Ovary (tissue), 10 donors: ENCODE measurements at places on chromosomes 12 and 14.

DNA sequence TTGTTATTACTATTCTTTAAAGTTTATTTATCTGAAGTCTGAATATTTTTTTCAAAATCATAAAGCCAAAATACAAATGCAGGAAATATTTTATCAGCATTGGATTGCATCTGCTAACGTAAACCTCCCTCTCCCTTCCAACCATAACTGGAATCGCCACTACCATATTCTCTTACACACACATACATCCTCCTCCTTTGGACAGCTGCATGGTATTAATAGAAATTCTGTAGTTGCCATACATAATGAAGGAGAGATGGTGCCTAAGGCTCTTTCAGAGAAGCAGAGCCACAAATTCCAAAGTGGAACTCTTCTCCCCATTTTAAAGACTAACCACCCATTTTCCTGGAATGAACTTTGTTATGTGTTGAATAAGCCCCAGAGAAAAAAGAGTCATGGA, 352.7 kb downstream of the MDGA2 start:
- DNase-seq: no peak

DNA sequence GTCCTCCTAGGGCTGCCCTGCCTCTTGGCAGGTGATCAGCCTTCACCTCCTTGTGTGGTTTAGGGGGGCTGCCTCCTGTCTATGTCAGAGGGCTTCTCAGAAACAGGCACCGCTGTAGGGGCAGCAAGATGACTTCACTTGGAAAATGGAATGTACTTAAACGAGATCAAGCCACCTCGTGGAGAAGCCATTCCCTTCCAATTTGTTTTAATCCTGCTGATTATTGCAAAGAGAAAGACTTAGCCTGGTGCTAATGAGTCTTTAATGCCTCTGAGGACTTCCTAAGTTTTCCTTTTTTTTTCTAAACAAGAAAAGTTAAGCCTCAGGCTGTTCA, 62.3 kb upstream of the RFLNA start:
- no peak for DNase-seq

- DNase-seq: no peak
Observed at GRCh38 chr12:89878950-89879349, 170.3 kb upstream of the ATP2B1 start.

GRCh38 chr12:106342397-106343213, 14.9 kb upstream of the POLR3B start:
- peak; percentile 87 for DNase-seq

GRCh38 chr14:83007641-83008225, 1474.1 kb upstream of the SEL1L start:
- no peak for DNase-seq

DNA sequence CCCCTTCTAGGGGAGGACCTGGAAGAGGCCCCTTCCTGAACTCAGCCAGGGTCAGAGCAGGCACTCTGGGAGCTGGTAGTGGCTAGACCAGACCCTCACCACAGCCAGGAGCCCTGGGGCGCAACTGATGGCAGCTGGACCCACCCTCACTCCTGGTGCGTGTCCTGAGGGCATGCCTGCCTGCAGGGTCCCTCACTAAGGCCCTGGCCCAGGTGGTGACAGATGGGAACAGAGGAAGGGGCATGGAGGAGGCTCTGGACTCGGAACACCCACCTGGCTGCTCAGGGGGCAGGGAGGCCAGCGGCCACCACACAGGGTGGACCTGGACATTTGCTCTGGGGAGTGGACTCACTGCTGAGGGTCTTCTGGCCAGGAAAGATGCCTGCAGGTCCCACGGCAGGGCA, 342.2 kb upstream of the SFSWAP start:
- DNase-seq: no peak

- no peak for DNase-seq
Observed at GRCh38 chr12:99619389-99620158, 28.0 kb upstream of the GARIN6 start.
